Mucosa of gallbladder (tissue), 1 donor: ENCODE measurements at places on chromosomes 3 and 15. TPM values are rescaled to one million over a fixed set of nuclear protein-coding genes. Genes with fewer than 3 reads are reported as not detected.

GRCh38 chr3:81419228-81419627, 342.2 kb downstream of the GBE1 start:
- no peak for DNase-seq

Gene ZBTB47
- 41.2 TPM for total RNA-seq

GRCh38 chr15:39692356-39693327, 90.0 kb downstream of the FSIP1 start:
- no peak for DNase-seq

DNA sequence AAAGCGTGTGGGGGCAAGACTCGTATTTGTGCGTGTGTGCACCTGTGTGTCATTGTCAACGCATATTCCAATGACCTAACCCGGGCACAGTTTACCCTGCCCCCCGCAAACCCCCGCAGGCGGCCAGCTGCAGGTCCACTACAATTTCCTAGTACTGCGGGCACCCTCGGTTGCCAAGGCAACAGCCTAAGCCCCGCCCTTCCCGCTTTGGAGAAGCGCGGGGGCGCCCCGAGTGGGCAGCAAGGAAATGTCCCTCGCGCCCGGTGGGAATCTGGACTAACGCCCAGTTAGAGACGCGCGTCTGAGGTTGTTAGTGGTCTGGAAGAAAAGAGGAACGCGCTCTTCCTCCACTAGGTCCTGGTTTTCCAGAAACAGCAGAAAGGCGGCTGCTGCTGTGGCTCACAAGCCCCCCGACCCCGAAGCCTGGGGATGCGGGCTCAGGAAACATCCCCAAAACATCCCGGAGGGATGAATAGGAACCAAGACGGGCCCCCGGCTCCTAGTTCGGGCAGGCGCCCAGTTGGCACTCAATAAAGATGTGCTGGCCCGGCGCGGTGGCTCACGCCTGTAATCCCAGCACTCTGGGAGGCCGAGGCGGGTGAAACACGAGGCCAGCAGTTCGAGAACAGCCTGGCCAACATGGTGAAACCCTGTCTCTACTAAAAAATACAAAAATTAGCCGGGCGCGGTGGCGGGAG, 1.1 kb downstream of the ABHD14A start:
- DNase-seq: peak; percentile 62

- DNase-seq: no peak
Observed at GRCh38 chr3:23938688-23939087, 6.4 kb upstream of the NR1D2 start.

GRCh38 chr3:66304293-66304692, 83.5 kb downstream of the SLC25A26 start:
- DNase-seq: no peak

GRCh38 chr3:72818092-72818773, 30.0 kb downstream of the SHQ1 start:
- DNase-seq: no peak

DNA sequence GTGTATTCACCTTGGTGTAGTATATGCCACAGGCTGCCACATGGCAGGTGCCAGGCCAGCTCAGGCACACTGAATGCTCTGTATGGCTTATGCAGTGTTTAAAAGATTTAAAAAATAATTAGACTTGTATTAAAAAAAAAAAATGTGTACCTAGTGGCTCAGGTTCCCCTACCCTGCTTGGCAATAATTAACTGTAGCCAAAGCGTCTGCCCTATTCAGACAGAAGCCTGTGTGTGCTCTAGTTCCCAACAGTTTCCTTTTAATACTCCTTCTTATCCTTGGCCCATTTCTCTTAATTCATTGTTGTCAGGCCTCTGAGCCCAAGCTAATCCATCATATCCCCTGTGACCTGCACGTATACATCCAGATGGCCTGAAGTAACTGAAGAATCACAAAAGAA, 752.2 kb upstream of the CFAP20DC start:
- DNase-seq: no peak

Gene WDR93
- 0.49 TPM for total RNA-seq

Gene TEX55
- not detected for total RNA-seq

GRCh38 chr3:160869825-160870224, 113.8 kb downstream of the PPM1L start:
- peak; percentile 22 for DNase-seq

Gene ISLR2
- 1.8 TPM for total RNA-seq

Gene CDHR4
- total RNA-seq: 0.09 TPM

DNA sequence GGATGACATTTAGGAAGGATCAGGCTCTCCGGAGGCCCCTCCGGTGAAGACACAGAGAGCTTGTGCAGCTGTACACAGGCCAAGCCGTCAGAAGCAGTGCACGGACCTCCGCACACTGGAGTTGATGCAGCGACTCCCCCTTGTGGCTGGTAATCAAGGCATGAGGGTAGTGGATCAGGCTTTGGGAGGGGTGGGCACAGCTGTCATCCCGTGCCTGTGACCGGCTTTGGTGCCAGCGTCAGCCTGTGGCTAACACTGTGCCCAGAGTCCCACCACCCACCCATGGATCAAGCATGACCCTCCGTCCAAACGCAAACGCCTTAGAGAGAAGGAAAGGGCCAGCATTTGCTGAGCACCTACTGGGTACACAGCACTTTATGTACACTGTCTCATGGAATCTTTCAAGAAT, 8.2 kb upstream of the GRIP2 start:
- DNase-seq: peak; percentile 75

Gene ZBBX
- total RNA-seq: not detected

DNA sequence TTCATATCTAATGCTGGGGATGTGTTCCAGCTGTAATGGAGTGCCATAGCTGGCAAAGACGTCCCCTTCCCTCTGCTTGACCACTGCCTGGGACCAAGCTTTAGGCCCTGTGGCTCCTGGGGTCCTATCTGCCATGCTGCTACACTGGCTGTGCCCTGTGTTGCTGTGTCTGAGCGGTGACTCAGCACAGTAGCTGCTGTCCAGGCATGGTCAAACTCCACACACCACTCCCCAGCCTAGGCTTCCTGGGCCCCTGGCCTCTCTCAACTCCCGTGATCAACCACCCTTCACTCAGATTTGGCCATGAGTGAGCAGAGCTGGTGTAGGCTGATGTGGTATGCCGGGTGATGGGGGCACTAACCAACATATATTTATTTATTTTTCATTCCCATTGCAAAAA, 27.0 kb downstream of the EPHB1 start:
- DNase-seq: no peak

Gene CFAP20DC
- 1.9 TPM for total RNA-seq
